Fibroblast of gingiva (primary cell): ENCODE measurements at places on chromosomes 13 and 19.
A peak's percentile ranks its signal among the peaks of the same experiment; 100 is the strongest.

DNA sequence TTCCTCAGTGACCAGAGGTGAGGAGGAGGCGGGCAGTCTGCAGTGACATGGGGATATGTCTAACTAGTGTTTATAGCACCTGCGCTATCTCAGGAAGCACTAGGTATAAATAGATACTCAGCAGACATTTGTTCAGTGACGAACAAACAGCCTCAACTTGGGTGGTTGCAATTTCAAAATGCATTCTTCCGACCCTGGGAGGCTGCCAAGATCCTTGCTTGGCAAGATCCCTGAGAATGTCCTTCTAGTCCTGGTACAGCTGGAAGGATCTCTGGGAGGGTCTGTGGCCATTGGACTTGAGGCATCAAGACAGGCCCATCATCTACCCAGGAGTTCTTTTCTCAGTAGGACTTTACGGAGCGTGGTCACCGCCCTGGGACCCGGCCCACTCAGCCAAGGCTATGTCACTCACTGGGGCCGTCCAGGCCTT, 299.5 kb downstream of the ZNF536 start:
- DNase-seq: no peak

GRCh38 chr13:46951516-46951915, 54.7 kb upstream of the HTR2A start:
- DNase-seq: no peak

- DNase-seq: no peak
Measured at GRCh38 chr13:36107521-36107920, 23.7 kb downstream of the DCLK1 start.

GRCh38 chr19:50158577-50158976, 4.5 kb downstream of the IZUMO2 start:
- DNase-seq: no peak

- no peak for DNase-seq
Measured at GRCh38 chr19:13841962-13842290, 35.0 kb upstream of the NANOS3 start.

GRCh38 chr19:33192010-33192409, 2.1 kb upstream of the LRP3 start:
- DNase-seq: no peak

- DNase-seq: no peak
Measured at GRCh38 chr13:40981949-40982348, 37.2 kb downstream of the ELF1 start.

DNA sequence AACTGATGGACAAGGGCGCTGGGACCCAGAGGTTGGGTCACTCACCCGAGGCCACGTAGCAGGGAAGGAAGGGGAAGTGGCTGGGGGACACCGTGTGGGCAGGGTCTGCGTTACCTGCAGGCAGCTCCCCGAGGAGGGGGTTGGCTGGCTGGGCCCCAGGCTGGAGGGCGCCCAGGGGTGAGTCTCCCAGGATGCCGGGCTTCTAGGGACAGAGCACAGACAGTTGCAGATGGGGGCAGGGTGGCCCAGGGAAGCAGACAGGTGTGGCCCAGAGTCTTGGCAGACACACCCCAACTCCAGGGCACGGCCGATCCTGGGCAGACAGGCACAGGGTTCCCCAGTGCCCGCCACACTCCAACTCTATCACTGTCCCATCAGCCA, 5.6 kb upstream of the FDX2 start:
- no peak for DNase-seq

- DNase-seq: no peak
Measured at GRCh38 chr19:2616741-2617392, 85.6 kb downstream of the GNG7 start.

DNA sequence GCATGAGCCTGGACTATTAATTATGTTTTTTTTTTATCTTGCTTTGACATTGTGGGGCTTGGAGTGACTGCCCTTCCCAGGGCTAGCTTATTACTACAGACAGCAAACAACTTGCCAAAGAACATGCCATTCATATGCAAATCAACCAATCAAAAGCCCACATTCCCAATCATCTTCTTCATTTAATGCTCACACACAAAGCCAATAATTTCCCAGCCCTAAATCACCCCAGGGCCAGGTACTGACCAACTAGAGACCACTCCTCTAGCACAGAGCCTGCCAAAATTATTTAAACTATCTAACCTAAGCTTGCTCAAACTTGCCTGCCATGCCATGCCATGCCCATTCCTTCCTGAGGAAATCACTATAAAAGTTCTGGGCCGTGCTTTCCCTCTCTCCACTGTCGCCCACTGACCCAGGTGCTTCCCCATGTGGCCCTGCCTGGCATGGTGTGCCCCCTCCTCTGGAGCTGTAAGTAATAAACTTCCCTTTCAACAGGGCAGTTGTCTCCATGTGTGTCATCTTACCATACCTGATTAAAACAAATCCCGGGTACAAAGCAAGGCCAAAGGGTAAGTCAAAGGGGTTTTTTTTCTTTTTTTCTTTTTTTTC, 15.7 kb downstream of the PBX4 start:
- DNase-seq: no peak

DNA sequence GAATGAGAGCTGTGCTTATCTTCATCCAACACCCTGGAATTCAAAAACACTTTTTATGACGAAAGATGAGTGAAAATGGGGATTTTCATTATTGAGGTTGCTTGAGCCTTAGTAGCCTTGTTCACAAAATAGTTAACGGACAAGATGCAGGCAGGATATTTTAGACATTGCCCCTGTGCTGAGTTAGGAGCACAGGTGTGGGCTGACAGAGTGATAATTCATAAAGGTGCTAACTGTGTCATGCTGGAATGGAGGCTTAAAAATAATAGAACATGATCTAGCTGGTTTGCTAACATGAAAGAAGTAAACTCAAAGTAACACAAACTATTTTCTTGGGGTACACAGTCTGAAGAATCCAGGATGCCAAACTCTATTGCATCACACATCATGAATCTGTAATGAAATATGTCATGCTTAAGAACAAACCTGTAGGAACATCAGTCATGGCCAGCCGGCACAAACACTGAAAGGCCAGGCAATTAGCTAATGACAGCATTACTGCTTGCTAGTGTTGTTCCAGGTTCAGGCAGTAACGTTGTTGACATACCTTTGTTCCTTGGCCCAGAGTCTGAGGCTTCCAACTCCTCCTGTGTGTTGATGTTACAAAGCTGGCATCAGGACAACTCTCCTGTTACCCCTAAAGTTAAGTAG, 55.3 kb downstream of the FRY start:
- no peak for DNase-seq

- DNase-seq: no peak
Measured at GRCh38 chr19:39415111-39416046, 2.9 kb downstream of the PLEKHG2 start.

- no peak for DNase-seq
Measured at GRCh38 chr13:111927181-111927540, 139.8 kb upstream of the SOX1 start.

DNA sequence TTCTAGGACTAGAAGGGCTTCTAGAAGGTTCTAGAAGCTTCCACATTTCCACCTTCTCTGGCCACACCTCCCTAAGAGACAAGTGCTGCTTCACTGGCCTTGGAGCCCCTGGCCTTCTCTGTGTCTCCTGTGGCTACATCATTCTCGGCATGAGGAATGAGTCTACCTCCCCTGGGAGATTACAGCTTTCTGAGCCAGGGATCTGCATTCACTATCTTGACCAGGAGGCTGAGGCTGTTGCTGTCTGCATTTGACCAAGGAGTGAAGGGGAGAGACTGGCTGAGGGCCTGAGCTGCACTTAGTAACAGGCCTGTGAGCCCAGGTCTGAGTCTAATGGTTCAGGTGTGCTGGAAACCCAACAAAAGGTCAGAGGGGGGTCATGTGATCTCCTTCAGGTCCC, 5.3 kb downstream of the CPAMD8 start:
- no peak for DNase-seq

DNA sequence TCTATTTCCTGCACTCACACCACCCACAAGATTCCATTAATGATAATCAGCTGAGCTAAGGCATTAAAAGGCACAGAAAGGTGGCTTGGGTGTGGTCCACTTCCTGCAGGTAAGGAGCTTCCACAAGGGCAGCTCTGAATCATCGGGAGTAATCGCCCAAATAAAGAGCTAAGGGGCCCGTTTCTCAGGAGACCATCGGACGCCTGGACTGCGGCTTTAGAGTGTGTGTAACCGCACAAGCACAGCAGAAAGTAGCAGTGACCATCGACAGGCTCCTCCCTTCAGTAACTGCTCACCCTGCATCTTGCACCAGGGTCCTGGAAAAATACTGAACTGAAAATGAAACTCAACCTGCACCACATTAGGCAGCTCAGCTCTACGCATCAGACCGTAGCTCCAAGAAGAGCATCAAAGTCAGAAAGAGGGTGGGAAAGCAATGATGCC, 6.0 kb downstream of the STK24 start:
- no peak for DNase-seq

GRCh38 chr13:36090592-36090991, 40.6 kb downstream of the DCLK1 start:
- DNase-seq: no peak

DNA sequence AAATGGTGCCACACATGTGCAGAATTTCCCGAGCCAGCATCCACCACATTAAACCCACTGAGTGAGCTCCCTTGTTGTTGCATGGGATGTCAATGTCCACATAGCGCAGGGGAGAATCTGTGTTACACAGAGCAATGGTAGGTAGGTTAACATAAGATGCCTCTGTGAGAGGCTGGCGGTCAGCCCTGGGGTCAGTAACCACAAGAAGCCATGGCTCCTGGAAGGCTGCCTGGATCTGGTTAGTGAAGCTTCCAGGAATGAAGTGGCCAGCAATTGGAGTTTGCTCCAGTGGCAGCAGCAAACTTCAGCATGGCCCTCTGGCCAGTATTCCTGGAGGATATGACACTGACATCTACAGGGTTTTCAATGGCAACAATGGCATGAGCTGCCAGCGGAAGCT, 37.0 kb upstream of the PCDH9 start:
- peak; percentile 17 for DNase-seq
